ENCODE measurements at places on chromosomes 1 and 21.

- DNase-seq: no peak
Measured at GRCh38 chr1:67791686-67792085, 41.6 kb downstream of the GNG12 start.

- no peak for DNase-seq
Measured at GRCh38 chr1:38454236-38454635, 405.3 kb downstream of the RRAGC start.

DNA sequence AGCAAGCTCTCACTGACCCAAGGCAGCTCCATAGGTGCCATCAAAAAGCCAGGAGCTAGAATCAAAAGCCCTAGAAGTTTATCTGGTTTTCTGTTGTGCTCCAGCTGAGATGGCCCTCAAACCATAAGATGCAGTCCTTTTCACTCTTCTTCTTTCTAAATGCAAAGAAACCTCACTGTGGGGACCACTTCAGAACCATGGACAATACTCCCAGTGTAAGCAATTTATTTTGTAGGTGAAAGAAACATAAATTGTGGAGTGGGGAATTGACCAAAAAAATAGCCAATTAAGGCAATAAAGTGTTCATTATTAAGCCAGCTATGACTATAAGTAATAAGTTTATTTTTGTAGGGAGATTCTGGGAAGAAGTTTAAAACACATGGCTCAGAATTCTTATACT lies 1399.9 kb downstream of the PLA2G4A start:
- no peak for DNase-seq

- DNase-seq: no peak
Measured at GRCh38 chr1:29179641-29180184, 2.0 kb downstream of the SRSF4 start.

DNA sequence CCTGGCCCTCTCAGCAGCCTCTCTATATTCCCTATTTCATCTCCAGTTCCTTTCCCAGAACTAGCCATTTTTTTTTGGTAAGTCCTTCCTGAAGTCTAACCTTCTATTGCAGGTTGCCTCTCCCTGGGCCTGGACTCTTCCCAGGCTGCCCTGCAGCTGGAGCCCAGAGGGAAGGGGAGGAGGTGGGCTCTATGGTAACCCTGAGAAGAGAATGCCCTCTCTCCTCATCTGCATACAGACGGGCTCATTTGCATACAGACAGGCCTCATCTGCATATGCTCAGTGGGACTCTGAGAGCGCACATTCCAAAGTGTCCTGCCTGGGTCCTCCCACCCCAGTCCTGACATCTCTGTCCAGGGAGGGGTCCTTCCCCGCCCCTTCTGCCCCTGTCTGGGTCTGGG lies 32.7 kb downstream of the RHBG start:
- no peak for DNase-seq

- DNase-seq: no peak
Measured at GRCh38 chr1:214638997-214639396, 36.0 kb downstream of the CENPF start.

GRCh38 chr1:169024800-169025271 lies 81.7 kb upstream of the ATP1B1 start:
- no peak for DNase-seq

- no peak for DNase-seq
Measured at GRCh38 chr1:208724079-208724478, 479.9 kb upstream of the PLXNA2 start.

GRCh38 chr1:8421721-8422120 lies 103.8 kb downstream of the SLC45A1 start:
- no peak for DNase-seq

- no peak for DNase-seq
Measured at GRCh38 chr1:1796466-1796865, 18.2 kb upstream of the NADK start.

- DNase-seq: no peak
Measured at GRCh38 chr21:38494251-38494642, 4.0 kb downstream of the ERG start.

DNA sequence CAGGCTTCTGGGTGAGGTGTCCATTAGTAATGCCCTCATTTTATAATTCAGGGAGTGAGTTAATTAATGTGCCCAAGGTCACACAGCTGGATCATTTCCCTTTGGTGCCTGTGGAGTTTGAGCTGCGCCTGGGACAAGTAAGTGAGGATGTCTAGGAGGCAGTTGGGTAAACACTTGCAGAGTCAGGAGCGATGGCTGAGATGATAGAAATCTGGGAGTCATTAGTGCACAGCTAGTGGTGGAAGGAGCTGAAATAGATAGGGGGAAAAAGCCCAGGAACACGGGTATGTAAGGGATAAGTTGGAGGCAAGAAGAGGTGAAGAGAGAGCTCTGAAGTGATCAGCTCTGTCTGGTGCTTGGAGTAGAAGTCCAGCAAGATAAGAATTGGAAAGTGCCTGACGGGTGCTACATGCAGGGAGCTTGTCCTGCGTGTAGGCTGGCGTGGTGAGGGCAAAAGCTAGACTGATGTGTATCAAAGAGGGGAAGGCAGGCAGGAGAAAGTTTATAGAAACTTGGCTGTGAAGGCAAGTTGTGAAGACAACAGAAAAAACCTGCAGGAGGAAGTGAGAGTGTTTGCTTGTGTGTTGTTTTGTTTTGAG lies 1.7 kb upstream of the SCAF4 start:
- no peak for DNase-seq

DNA sequence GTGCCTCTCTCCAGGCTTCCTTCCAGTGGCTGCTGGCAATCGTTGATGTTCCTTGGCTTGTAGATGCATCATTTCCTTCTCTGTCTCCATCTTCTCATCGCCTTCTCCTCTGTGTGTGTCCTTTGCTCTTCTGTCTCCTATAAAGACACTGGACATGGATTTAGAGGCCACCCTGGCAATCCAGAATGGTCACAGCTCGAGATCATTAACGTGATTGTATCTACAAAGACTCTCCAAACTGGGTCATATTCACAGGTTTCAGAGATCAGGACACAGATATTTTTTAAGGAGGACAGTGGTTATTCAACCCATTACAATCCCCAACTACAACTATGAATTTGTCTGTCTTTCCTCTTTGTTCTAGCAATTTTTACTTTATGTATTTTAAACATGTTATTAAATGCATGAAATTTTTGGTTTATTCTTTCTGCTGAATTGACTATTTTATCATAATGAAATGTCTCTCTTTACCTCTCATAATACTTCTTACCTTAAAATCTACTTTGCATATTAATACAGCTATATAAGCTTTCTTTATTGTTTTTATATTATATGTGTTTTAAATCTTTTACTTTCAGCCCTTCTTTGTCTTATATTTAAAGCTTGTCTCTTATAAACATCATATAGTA lies 22.8 kb downstream of the CR1 start:
- DNase-seq: no peak
